ENCODE measurements at places on chromosomes 1 and 21.

- DNase-seq: no peak
These were observed 116.2 kb downstream of the TGFBR3 start for GRCh38 chr1:91769742-91770141.

- DNase-seq: no peak
These were observed 2.7 kb downstream of the PYGO2 start for GRCh38 chr1:154958681-154959425.

- DNase-seq: no peak
These were observed 57.2 kb downstream of the CDK18 start for GRCh38 chr1:205561501-205562203.

- no peak for DNase-seq
These were observed 245.3 kb downstream of the CTH start for GRCh38 chr1:70656361-70656760.

DNA sequence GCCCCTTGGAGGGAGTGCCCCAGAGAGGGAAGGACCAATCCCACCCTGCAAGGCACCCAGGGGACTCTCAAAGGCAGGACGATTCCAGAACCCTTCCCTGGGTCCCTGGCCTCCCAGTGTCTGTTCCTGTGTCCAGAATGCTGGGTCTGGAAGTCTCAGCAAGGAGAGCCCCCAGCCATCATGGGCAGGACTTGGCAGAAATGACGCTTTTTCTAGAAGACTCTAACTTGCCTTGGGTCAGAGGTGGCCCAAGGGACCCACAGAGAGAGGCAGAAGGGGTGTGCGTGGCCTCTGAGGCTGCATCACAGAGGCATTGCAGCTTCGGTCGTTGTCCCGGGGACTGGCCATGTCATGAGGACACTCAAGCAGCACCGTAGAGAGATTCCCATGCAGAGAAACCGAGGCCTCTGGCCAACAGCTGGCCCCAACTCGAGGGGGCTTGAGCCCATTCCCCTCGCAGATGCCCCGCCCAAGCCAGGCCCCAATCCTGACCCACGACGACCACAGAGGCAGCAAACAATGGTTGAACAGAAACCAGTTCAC is 57.8 kb downstream of the WNT9A start:
- no peak for DNase-seq

DNA sequence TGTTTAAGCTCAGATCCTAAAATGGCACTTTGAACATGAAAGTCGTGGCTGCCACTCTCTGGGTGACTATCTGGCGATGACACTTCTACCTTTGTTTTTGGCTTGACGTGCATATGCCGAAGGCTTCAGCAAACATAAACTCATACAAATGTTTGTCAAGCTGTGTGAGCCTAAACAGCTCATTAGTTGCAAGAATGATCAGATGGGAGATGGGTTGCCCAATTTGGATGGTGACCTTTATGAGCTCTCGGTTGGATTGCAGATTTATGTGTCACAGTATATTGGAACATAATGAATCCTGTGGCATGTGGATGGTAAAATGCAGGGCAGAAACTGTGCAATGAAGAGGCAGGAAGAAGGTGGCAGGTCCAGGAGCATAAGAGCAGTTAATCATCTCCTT is 229.3 kb downstream of the DISC1 start:
- no peak for DNase-seq

DNA sequence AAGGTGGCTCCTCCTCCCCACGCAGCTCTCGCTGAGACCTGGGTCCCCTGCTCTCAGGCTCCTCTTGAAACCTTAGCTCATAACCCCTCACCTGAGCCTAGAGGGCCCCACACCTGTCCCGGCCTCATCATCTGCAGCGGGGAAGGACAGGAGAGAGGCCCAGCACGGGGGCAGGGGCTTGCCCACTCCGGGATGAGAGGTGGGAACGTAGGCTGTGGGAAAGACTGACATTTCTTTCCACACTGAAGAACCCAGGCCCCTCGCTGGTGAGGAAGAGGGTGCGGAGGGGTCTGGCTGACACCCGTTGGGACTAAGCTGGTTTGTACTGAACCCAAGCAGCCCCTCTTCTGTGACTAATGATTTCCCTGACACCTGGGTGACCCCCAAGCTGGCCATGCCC is 14.0 kb upstream of the NES start:
- no peak for DNase-seq

GRCh38 chr21:35779690-35780570 is 280.4 kb downstream of the SETD4 start:
- no peak for DNase-seq

DNA sequence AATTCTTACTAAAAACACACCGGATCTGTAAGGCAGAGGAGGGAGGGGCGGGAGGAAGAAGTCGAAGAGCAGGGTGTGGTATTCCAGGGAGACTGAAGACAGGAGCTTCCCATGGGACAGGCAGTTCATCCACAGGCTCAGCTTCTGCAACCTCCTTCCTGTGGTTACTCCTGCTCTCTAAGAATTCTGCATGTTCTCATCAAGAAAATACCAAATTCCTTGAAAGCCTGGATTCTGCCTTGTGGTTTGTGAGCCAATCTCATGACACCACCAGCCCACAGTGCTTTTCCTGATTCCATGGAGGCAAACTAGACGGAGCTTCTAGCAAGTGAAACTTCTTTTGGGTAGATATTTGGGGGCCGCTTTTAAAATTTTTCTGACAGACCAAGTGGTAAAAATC is 1.1 kb upstream of the ST6GALNAC3 start:
- no peak for DNase-seq

DNA sequence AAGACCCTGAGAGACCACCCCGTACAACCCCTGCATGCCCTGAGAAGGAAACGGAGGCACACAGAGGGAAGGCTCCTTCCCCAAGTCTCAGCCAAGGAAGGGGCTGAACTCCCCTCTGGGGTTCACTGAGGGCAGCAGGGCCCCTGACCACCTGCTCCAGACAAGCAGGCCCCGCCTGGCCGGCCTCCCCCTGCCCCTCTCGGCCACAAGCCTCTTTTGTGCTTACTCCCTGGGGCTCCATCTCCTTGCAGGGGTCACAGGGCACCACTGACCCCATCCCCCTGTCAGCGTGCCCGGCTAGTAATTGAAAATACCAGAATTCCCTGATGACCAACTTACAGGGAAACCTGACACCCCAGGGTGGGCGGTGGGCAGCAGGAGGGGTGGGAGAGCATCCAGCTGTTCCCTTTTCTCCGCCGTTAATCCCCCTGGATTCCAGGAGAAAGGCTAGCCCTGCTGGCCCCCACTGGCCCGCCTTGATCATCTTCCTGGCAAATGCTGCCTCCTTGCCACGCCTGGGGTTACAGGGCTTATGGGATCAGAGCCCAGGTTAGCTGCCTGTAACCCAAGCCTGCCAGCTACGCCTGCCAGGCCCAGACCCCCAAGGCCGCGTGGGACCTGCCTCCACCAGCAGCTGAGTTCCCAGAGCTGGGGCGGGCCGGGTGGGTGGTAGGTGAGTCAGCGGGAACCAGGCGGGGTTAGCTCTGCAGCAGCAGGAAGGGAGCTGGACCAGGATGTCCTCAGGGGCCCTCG is 96.1 kb downstream of the LACTBL1 start:
- DNase-seq: no peak

GRCh38 chr21:34545079-34545884 is 33.3 kb upstream of the KCNE1 start:
- no peak for DNase-seq

- DNase-seq: no peak
These were observed 17.0 kb downstream of the CERS2 start for GRCh38 chr1:150957666-150958065.

GRCh38 chr1:153375511-153375910 is at the start of gene S100A12:
Gene S100A12, minus strand, starts transcription at chr1:153375621. Its CDS starts 1,029 bp downstream, at chr1:153374592.
- no peak for DNase-seq

DNA sequence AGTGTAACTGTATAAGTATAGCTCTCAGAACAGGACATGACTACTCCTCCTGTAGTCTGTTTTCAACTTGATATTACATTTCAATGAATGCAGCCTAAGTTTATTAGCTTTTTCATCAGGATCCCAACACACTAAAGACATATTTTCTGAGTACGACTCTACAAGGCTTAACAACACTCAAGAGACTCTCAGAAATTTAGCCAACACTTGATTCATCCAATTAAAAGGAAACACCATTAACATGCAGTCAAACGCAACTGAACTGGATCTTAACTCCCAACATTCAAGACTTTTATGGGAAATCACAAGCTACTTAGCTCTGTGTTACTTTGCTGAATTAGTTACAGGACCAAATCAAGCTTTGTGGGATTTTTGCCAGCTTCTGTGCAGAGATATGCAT is 65.2 kb upstream of the SGIP1 start:
- no peak for DNase-seq

- no peak for DNase-seq
These were observed 459.5 kb downstream of the PTPRU start for GRCh38 chr1:29695803-29696202.

- DNase-seq: no peak
These were observed 2.4 kb downstream of the CCN1 start for GRCh38 chr1:85582687-85583591.

- DNase-seq: no peak
These were observed 20.5 kb downstream of the PLEKHM2 start for GRCh38 chr1:15704526-15705183.

GRCh38 chr1:30748098-30748698 is 9.4 kb downstream of the LAPTM5 start:
- no peak for DNase-seq

DNA sequence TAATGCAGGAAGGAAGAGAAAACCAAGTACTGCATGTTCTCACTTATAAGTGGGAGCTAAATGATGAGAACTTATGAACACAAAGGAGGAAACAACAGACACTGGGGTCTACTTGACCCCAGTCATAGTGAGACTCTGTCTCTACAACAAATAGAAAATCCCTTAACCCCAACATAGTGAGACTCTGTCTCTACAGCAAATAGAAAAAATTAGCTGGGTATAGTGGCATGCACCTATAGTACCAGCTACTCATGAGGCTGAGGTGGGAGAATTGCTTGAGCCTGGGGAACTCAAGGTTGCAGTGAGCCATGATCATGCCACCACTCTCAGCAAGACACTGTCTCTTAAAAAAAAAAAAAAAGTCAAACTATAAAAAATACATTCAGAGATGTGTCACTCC is 42.7 kb downstream of the GIPC2 start:
- DNase-seq: no peak

- no peak for DNase-seq
These were observed 3.4 kb downstream of the KDM4A start for GRCh38 chr1:43653339-43653738.

- no peak for DNase-seq
These were observed 28.5 kb upstream of the EEIG2 start for GRCh38 chr1:108531444-108531843.

GRCh38 chr1:212669600-212669999 is 30.0 kb downstream of the BATF3 start:
- no peak for DNase-seq

GRCh38 chr1:1157914-1158710 is 15.6 kb upstream of the TTLL10 start:
- no peak for DNase-seq

DNA sequence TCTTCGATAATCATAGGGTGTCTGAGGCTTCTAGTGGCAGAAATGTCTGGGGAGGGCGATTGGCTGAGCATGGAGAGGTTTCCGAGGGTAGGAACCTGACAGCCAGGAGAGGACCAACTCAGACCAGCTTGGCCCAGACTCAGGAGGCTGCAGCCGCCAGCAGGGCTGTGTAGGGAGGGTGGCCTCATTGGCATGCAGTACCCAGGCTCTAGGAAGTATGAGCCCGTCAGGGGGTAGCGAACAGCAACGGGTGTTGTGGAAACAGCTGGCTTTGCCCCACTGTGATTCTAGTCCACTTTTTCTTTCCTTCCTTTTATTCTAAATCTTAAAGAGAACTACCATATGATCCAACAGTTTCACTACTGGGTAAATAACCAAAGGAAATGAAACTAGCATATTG is 103.3 kb downstream of the DIRAS3 start:
- DNase-seq: no peak

DNA sequence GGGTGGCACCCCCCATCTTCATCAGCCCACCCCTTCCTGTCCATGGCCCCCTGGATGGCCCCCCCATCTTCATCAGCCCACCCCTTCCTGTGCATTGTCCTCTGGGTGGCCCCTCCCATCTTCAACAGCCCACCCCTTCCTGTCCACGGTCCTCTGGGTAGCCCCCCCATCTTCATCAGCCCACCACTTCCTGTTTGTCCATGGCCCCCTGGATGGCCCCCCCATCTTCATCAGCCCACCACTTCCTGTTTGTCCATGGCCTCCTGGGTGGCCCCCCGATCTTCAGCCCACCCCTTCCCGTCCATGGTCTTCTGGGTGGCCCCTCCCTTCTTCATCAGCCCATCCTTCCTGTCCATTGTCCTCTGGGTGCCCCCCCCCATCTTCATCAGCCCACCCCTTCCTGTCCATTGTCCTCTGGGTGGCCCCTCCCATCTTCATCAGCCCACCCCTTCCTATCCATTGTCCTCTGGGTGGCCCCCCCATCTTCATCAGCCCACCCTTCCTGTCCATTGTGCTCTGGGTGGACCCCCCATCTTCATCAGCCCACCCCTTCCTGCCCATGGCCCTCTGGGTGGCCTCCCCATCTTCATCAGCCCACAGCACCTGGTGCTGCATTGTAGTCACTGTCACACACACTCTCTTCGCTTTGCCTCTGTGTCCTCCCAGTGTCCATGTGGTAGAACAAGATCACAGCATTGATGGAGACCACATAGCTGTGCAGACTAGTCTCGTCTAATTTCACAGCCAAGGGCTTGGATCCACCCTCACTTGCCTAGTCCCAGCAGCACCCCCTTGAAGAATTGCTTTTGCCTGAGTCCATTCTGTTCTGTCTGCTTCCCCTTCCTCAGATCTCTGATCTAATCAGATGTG is 95.9 kb downstream of the PCBP3 start:
- no peak for DNase-seq

- DNase-seq: no peak
These were observed 18.7 kb downstream of the PRPF38A start for GRCh38 chr1:52423055-52423454.

DNA sequence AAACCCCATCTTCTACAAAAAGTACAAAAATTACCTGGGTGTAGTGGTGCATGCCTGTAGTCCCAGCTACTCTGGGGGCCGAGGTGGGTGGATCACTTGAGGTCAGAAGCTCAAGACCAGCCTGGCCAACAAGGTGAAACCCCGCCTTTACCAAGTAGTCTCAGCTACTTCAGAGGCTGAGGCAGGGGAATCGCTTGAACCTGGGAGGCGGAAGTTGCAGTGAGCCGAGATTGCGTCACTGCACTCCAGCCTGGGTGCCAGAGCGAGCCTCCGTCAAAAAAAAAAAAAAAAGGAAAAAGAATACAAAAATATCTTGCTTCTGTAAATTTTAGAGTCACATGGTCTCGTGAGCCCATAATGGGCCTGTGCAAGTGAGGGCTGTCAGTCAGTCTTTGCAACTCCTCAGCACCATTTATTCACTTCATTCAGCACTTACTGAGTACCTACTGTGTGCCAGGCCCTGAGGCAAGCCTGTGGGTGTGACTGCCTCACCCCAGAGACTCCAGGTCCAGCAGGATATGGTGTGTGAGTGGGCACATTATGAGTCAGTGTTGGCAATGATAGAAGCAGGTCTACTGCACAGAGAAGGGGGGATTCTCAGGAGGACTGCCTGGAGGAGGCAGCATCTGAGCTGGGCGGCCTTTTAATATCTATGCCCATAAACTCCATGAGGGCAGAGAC is 46.8 kb upstream of the TARDBP start:
- no peak for DNase-seq

GRCh38 chr1:43747736-43748135 is 40.4 kb downstream of the ST3GAL3 start:
- no peak for DNase-seq

- no peak for DNase-seq
These were observed 88.5 kb upstream of the NFASC start for GRCh38 chr1:204782118-204782700.
